Upper lobe of right lung (tissue), 1 donor: ENCODE measurements at places on chromosomes 16 and 17. TPM values are rescaled to one million over a fixed set of nuclear protein-coding genes. Genes with fewer than 3 reads are reported as not detected.
A peak's percentile ranks its signal among the peaks of the same experiment; 100 is the strongest.

KCNJ18 gene
- total RNA-seq, result not detected

- H3K27me3 ChIP-seq, result no peaks in the 10 kb centered on the region
- no peaks in the 10 kb centered on the region for H3K36me3 ChIP-seq
- no peak overlapping the region for H3K27ac ChIP-seq
- no peaks in the 10 kb centered on the region for H3K4me1 ChIP-seq
- no peak overlapping the region for H3K4me3 ChIP-seq
Measured at GRCh38 chr16:73966851-73967250, 329.8 kb upstream of the PSMD7 start.

DNA sequence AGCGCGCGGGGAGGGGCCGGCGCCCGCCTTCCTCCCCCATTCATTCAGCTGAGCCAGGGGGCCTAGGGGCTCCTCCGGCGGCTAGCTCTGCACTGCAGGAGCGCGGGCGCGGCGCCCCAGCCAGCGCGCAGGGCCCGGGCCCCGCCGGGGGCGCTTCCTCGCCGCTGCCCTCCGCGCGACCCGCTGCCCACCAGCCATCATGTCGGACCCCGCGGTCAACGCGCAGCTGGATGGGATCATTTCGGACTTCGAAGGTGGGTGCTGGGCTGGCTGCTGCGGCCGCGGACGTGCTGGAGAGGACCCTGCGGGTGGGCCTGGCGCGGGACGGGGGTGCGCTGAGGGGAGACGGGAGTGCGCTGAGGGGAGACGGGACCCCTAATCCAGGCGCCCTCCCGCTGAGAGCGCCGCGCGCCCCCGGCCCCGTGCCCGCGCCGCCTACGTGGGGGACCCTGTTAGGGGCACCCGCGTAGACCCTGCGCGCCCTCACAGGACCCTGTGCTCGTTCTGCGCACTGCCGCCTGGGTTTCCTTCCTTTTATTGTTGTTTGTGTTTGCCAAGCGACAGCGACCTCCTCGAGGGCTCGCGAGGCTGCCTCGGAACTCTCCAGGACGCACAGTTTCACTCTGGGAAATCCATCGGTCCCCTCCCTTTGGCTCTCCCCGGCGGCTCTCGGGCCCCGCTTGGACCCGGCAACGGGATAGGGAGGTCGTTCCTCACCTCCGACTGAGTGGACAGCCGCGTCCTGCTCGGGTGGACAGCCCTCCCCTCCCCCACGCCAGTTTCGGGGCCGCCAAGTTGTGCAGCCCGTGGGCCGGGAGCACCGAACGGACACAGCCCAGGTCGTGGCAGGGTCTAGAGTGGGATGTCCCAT, 232.8 kb downstream of the SEC14L1 start:
- peak; percentile 79 for DNase-seq
- peak overlapping the region; percentile 91 for H3K27ac ChIP-seq
- no peaks in the 10 kb centered on the region for H3K27me3 ChIP-seq

DNA sequence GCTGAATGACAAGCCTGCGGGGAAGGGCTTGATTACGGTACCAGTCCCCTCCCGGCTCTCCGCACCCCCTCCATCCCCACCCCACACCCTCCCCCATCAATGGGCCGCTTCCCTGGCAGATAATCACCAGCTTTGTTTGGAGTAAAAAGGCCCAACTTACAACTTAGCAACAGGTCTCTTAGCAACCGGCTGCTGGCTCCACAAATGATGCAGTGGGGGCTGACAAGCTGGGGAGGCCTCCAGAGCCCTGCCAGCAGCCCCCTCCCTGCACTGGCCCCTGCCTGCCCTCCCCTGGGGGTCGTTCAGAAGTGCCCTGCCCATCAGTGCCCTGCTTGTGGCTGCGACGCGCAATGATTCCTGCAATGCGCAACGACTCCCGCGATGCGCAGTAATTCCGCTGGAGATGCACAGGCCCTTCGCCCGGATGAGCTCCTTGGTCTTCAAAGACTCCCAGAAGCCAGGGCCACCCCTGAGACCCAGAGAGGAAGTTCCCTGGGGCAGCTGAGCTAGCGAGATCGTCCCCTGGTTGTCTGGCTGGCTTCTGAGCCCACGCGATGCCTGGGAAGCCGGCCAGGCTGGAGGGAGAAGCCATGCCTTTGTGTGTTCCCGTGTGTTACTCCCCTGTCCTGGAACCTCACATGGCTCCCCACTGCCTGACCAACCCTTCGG, 23.3 kb downstream of the CPNE2 start:
- no peak overlapping the region for H3K27ac ChIP-seq
- H3K4me3 ChIP-seq, result no peak overlapping the region
- peaks cover 3% of the 10 kb centered on the region for H3K4me1 ChIP-seq
- H3K27me3 ChIP-seq, result no peaks in the 10 kb centered on the region
- no peak for DNase-seq

DNA sequence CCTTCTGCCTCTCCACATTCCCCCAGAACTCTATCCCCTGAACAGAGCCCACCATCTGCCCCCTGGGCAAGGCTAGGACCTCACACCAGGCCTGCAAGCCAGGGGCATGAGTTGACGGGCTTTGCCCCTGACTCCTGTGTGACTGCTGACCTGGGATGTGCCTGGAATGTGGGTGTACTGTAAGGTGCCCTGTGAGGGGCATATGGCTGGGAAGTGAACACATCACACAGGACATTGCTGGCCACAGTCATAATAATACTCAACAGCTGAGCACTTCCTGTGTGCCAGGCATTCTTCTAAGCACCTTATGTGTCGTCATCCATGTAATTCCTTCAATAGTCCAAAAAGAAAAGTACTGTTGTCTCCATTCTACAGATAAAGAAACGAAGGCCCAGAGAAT, 13.3 kb downstream of the CES4A start:
- no peak overlapping the region for H3K4me3 ChIP-seq
- H3K4me1 ChIP-seq, result peaks cover 13% of the 10 kb centered on the region
- no peak for DNase-seq
- no peak overlapping the region for H3K27ac ChIP-seq
- no peaks in the 10 kb centered on the region for H3K27me3 ChIP-seq

GRCh38 chr17:72677714-72678390, 414.6 kb downstream of the SLC39A11 start:
- H3K4me3 ChIP-seq, result no peak overlapping the region
- no peaks in the 10 kb centered on the region for H3K4me1 ChIP-seq
- no peak overlapping the region for H3K27ac ChIP-seq
- no peaks in the 10 kb centered on the region for H3K36me3 ChIP-seq
